Chondrocyte (in vitro differentiated cells): ENCODE measurements at places on chromosomes 4 and X.

- no peak for DNase-seq
Observed at GRCh38 chrX:72121383-72121782, 10.3 kb downstream of the RTL5 start.

DNA sequence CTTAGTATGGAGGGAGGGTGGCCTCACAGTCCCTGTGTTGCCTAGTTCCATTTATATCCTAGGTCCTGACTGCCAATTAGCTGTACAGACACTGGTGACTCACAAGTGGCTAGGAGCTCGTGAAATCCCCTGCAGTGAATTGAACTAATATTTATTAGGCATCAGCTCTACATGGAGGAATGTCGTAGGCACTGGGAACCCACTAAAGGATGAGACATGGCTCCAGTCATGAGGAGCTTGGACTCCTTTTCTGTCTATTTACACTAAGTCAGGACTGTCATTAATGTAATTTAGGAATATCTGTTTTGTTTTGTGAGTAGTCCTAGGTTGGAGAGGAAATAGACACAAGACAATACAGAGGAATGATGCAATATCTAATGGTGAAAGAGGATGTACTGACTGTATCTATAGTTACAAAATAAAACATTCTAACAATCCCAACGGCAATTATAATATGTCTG, 67.7 kb downstream of the MID1IP1 start:
- DNase-seq = no peak

- no peak for DNase-seq
Observed at GRCh38 chr4:8215001-8215427, 15.9 kb downstream of the SH3TC1 start.

- no peak for DNase-seq
Observed at GRCh38 chr4:111605111-111605510, 540.1 kb upstream of the FAM241A start.

DNA sequence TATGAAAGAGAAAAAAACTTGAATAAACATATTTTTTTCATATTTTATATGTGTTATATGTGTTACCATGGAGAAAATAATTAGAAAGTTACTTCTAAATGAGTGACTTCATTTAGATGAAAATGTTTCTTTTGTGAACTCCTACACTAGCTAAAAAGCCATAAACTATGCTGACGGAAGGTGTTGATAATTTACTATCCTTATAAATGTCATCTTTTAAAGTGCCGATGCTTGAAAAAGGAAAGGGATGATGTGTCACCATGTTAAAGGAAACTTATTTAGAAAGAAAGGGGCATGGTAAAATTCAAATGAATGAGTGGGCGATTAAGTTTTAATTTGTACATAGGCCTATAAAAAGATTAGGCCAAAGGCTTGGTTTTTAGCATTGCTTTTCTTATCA, 133.8 kb downstream of the SPRY1 start:
- no peak for DNase-seq

DNA sequence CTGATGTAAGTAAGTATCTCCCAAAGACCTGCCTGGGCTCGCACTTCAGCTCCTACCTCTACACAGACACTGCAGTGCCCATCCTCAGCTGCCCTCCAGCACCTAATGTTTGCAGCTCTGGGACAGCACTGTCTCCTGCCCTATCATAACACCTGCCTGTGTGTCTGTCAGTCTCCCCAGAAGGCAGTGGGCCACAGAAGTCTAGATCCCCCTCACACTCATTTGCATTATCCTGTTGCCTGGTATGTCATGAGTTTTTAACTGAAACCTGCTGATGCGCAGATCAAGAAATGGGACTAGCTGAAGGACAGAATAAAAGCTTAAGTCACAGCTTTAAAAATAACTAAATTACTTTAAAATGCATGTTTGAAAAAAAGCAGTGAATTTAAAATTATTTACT, 43.0 kb downstream of the LRP2BP start:
- no peak for DNase-seq

DNA sequence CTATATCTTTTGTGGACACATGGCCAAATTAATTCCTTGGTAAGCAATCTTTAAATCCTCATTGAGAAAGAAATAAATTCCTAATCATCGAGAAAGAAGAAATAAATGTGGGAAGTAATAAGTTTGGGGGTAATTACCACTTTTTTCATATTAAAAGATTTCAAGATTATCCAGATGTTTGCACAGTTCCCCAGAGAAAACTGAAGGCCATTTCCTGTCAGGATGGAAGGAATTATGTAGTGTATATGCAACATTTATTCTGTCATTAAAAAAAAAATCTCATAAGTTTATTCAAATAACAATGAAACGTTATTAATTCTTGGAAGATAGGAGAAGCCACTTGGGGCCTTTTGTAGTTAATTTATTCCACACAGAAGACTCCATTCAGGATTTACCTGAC, 385.6 kb upstream of the NR3C2 start:
- no peak for DNase-seq

GRCh38 chr4:86961116-86961515, 26.3 kb downstream of the AFF1 start:
- DNase-seq = no peak

GRCh38 chr4:76449362-76449767, 14.3 kb downstream of the SHROOM3 start:
- DNase-seq = no peak

GRCh38 chr4:633976-634598, 8.7 kb downstream of the PDE6B start:
- DNase-seq = peak; percentile 59
